Stomach (tissue), 19 donors: ENCODE measurements at places on chromosomes 3 and 15.

DNA sequence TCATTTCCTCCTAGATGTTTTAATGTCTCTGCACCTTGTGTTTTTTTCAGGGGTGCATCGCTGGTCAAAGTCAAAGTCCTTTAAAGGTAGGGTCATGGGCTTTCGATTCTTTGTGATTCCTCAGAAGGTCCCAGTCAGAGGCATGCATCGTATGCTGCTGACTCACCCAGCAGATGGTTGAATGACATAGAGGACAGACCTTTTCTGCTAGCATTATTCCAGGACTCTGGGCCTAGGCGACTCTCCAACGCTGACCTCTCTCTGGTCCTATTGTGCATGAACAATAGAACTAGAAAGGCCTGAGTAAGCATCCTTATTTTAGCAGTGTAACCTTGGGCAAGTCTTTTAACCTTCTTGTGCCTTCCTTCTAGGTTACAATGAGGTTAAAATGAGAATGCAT lies 75.9 kb downstream of the DGKG start:
- DNase-seq = no peak

DNA sequence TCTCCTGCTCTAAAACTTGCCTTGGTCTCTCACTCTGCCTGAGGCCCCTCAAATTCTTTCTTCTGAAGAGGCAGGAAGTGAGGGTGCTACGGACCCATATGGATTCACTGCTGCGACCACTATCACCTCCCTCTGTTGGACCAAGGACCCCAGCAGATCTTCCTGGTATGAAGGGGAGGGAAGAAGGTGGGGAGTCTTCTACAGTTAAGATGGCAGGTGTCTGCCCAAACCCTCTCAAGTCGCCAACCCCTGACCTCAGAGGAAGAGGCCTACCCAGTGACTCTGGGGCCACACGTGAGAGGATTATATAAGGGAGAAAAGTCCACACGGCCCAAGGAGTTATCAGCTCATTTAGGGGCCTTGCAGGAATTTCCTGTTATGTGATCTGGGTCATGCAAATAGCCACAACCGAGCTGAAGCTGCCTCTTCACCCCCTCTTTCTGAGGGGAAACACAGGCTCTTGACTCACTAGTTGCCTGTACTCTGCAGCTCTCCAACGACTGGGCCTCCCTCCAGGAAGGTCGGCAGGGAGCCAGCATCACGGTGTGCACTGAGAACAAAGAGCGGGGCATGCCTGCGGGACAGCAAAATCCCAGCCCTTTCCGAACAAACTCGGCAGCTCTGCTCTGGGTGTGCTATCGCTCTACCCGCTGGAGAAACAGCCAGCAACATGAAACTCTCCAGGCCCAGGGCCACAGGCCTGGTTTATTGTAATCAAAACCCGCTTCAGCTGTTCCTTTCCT lies 116.0 kb downstream of the XXYLT1 start:
- DNase-seq = peak; percentile 95

GRCh38 chr3:72761410-72761809 lies 86.8 kb downstream of the SHQ1 start:
- no peak for DNase-seq

DNA sequence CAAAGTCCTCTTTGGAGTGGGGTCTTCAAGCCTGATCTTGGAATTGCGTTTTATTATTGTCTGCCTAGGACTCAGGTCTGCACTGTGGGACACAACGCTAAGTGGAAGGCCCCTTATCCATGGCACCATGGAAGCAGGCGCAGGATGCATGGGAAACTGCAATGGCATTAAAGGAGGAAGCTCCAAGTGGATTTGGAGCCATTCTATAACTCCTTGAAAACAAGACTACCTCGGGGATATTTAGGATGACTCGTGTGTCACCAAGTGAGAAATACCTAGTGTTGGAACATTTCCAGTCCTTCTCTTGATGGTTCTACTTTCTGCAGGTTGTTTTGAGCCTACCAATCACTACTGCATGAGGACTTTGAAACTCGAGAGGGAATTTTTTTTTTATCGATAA lies 126.6 kb upstream of the ZBED2 start:
- no peak for DNase-seq

- DNase-seq = no peak
Measured at GRCh38 chr3:125107861-125108567, 52.2 kb upstream of the HEG1 start.

GRCh38 chr3:110341047-110341446 lies 730.6 kb upstream of the NECTIN3 start:
- DNase-seq = no peak
